ENCODE measurements at places on chromosomes 2 and 18.

DNA sequence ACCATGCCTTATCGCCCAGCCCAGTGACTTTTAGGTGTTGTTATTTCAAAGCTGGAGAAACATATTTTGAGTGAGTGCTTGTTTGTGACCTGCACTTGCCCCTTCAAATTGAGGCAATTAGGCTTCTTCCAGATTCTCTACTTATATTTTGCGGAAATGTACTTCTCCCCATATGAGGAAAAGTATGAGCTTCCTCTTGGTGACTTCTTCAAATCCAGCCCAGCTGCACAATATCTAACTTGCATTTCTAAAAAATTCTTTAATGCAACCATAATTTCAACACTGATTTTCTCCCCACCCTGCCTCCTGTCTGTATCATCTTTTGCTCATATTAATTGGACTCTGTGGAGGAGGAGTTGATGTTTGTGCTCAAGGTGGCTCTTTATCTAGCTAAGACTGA is 391.2 kb upstream of the POU3F3 start:
- no peak overlapping the region for H3K27ac ChIP-seq
- H3K36me3 ChIP-seq = no peaks in the 10 kb centered on the region
- H3K4me1 ChIP-seq = no peaks in the 10 kb centered on the region
- no peaks in the 10 kb centered on the region for H3K27me3 ChIP-seq
- no peak for DNase-seq

DNA sequence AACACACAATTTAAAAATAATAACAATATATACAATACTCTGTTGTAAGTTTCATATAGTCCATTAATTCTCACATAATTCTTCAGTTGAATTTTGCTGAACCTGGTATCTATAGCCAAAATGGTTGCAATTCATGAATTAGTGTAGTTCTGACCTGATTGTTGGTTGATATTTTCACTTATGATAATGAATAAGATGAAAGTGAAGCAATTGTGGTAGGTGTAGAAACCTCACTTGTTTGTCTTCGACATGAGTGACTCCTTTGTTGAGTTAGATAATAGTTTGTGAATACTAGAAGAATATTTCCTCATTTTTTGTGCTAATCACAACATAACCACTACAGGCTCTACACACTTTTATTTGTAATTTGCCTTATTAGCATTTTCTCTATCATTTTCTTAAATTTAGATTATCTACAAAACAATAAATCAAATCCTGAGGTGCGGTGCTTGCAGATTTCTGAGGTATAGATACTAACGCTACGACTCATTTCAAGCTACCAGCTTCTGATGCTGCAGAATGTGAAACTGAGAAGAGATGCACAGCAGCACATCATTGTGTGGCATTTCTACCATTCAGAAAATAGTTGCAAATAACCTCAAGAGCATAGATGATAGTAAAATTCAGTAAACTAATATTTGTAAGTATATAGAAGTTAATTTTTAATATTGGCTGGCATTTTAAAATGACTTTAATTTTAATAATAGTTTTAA is 117.9 kb downstream of the KCNH7 start:
- no peak for DNase-seq
- H3K27ac ChIP-seq = no peak overlapping the region
- no peak overlapping the region for H3K4me3 ChIP-seq
- H3K36me3 ChIP-seq = no peaks in the 10 kb centered on the region

DNA sequence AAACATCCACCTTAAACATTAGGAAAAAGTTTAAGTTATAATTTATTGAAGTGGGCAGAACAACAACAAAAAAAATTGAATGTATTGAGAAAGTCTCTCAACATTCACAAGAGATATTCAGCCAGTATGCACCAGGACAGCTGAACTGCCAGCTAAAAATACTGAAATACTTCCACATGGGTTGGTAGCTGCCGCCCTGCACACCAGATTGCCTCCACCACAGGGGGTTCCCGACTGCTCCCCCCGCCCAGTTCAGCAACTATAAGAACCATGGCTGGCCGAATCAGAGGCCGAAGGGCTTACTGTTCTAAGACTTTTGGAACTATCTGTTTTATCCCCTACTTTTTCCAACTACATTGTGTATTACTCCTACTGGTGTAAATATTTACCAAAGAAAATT is 150.0 kb upstream of the LRP1B start:
- no peak for DNase-seq
- no peaks in the 10 kb centered on the region for H3K4me1 ChIP-seq
- H3K27ac ChIP-seq = no peak overlapping the region
- no peaks in the 10 kb centered on the region for H3K27me3 ChIP-seq
- H3K36me3 ChIP-seq = no peaks in the 10 kb centered on the region
- no peak overlapping the region for H3K4me3 ChIP-seq

GRCh38 chr18:25350489-25351251 is 1.3 kb downstream of the ZNF521 start:
- H3K4me1 ChIP-seq = peaks cover 10% of the 10 kb centered on the region
- H3K4me3 ChIP-seq = peak overlapping the region; percentile 76
- no peaks in the 10 kb centered on the region for H3K27me3 ChIP-seq
- H3K36me3 ChIP-seq = no peaks in the 10 kb centered on the region
- peak; percentile 77 for DNase-seq

DNA sequence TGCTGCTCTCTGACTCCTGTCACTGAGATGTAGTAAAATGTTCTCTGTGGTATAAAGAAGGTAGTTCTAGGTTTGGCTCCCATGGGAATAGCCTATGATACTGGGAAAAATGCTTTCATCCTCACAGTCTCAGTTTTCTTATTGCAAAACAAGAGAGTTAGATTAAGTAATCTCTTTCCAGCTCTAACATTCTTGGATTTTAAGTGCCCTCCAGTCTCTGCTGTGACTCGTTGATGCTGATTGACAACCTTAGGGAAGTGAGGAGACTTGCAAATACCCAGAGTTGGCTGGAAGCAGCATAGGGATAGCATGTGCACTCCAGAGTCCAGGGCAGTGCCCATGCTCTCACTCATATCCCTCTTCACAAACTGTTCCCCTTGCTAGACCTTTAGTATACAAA is 534.9 kb downstream of the SLC4A3 start:
- H3K27me3 ChIP-seq = no peaks in the 10 kb centered on the region
- H3K27ac ChIP-seq = no peak overlapping the region
- H3K4me3 ChIP-seq = no peak overlapping the region
- DNase-seq = no peak
- H3K4me1 ChIP-seq = no peaks in the 10 kb centered on the region

DNA sequence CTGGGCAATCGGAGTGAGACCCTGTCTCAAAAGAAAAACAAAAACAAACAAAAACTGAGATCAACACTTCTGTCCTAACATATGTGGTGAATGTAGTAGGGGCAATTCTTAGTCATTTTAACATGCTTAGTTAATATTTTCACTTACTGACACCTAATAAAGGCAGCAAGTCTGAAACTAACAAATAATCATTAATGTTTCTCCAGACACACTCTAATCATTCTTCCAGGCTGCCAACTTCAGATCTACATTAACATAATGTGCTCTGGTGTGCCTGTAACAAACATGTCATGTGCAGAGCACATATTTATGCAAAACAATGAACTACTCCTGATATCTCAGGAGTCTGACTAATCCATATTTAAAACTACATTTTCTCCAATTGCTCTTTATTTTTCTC is 6.0 kb downstream of the KRCC1 start:
- peaks cover 19% of the 10 kb centered on the region for H3K4me1 ChIP-seq
- no peak overlapping the region for H3K4me3 ChIP-seq
- peaks cover 5% of the 10 kb centered on the region for H3K36me3 ChIP-seq
- no peak overlapping the region for H3K27ac ChIP-seq
- no peak for DNase-seq

- no peaks in the 10 kb centered on the region for H3K4me1 ChIP-seq
- no peaks in the 10 kb centered on the region for H3K27me3 ChIP-seq
- DNase-seq = peak; percentile 29
- no peaks in the 10 kb centered on the region for H3K36me3 ChIP-seq
- H3K27ac ChIP-seq = no peak overlapping the region
- H3K4me3 ChIP-seq = no peak overlapping the region
Measured at GRCh38 chr2:130864830-130865800, 28.4 kb downstream of the ARHGEF4 start.

DNA sequence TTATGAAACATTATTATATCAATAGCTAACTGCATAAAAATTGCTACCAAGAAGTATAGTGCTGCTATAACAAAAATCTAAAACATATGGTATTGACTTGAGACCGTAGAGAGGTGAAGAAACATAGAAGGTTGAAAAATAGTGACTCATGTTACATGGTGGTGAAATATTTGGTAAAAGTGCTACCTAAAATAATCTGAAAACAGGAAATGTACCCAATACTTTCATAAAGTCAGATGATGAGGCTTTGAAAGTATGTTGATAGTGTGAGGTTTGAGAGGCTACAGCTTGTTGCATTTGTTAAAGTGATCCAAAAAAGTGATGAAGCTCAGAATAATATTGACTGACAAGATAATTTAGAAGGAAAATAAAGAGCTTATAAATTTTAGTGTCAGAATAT is 718.7 kb upstream of the SLC8A1 start:
- H3K27ac ChIP-seq = no peak overlapping the region
- no peak overlapping the region for H3K4me3 ChIP-seq
- no peaks in the 10 kb centered on the region for H3K36me3 ChIP-seq
- no peaks in the 10 kb centered on the region for H3K27me3 ChIP-seq
- no peaks in the 10 kb centered on the region for H3K4me1 ChIP-seq

GRCh38 chr18:66895631-66896030 is 291.7 kb upstream of the CDH19 start:
- no peaks in the 10 kb centered on the region for H3K4me1 ChIP-seq
- no peaks in the 10 kb centered on the region for H3K27me3 ChIP-seq
- DNase-seq = no peak
- H3K27ac ChIP-seq = no peak overlapping the region
- H3K36me3 ChIP-seq = no peaks in the 10 kb centered on the region

DNA sequence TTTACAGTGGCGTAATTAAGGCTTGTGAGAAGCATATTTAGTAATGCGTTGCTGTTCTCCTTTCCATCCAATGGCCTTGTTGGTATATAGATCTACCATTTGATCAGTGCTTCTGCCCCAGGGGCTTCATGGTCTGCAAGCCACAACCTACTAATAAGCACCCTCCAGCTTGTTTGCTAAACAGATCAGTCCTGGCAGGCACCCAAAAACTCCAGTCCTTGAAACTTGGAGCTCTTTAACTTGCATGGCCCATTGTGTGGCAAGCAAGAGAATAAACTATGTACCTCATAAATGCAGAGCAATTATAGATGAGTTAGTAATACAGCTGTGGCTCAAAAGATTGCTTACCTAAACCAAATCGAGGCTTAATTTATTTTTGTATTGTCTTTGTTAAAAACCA is 158.5 kb downstream of the FTCDNL1 start:
- H3K4me1 ChIP-seq = no peaks in the 10 kb centered on the region
- H3K4me3 ChIP-seq = no peak overlapping the region
- no peaks in the 10 kb centered on the region for H3K27me3 ChIP-seq
- no peaks in the 10 kb centered on the region for H3K36me3 ChIP-seq
- no peak for DNase-seq

DNA sequence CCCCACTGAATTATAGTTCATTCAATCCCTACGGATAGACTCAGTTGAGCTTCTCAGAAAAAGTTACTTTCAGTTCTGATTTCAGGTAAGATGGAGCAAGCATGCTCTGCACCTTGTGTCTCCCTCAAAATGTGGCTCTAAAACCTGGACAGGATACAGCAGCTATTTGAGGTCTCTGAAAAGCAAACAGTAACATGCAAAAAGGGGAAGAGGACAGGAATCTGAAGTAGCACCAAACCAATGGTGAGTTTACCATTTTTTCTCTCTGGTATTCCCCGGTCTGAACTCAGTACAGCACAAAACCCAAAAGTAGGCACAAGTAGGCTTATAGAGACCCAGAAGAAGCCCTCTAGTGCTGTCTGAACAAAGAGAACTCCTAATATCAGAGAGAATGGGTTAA is 34.1 kb downstream of the LANCL1 start:
- no peak overlapping the region for H3K4me3 ChIP-seq
- peaks cover 26% of the 10 kb centered on the region for H3K36me3 ChIP-seq
- no peak for DNase-seq
- H3K27me3 ChIP-seq = no peaks in the 10 kb centered on the region

- no peaks in the 10 kb centered on the region for H3K4me1 ChIP-seq
- H3K27me3 ChIP-seq = no peaks in the 10 kb centered on the region
- H3K36me3 ChIP-seq = no peaks in the 10 kb centered on the region
- no peak for DNase-seq
- H3K4me3 ChIP-seq = no peak overlapping the region
- no peak overlapping the region for H3K27ac ChIP-seq
Measured at GRCh38 chr2:158253170-158253569, 151.5 kb downstream of the UPP2 start.

GRCh38 chr2:175806570-175806969 is 195.5 kb downstream of the LNPK start:
- peaks cover 5% of the 10 kb centered on the region for H3K4me1 ChIP-seq
- DNase-seq = no peak
- H3K27me3 ChIP-seq = no peaks in the 10 kb centered on the region
- H3K4me3 ChIP-seq = no peak overlapping the region

GRCh38 chr2:40178971-40179370 is 272.9 kb downstream of the SLC8A1 start:
- H3K4me1 ChIP-seq = no peaks in the 10 kb centered on the region
- no peaks in the 10 kb centered on the region for H3K36me3 ChIP-seq
- no peak overlapping the region for H3K4me3 ChIP-seq
- DNase-seq = no peak
- no peaks in the 10 kb centered on the region for H3K27me3 ChIP-seq
- no peak overlapping the region for H3K27ac ChIP-seq

GRCh38 chr2:23618265-23618664 is 233.3 kb downstream of the KLHL29 start:
- H3K4me3 ChIP-seq = no peak overlapping the region
- no peaks in the 10 kb centered on the region for H3K36me3 ChIP-seq
- DNase-seq = no peak
- peak overlapping the region; percentile 88 for H3K27ac ChIP-seq

GRCh38 chr2:182230561-182230960 is 196.3 kb downstream of the PDE1A start:
- no peak overlapping the region for H3K4me3 ChIP-seq
- H3K27me3 ChIP-seq = no peaks in the 10 kb centered on the region
- H3K36me3 ChIP-seq = no peaks in the 10 kb centered on the region
- no peak for DNase-seq
- no peaks in the 10 kb centered on the region for H3K4me1 ChIP-seq

DNA sequence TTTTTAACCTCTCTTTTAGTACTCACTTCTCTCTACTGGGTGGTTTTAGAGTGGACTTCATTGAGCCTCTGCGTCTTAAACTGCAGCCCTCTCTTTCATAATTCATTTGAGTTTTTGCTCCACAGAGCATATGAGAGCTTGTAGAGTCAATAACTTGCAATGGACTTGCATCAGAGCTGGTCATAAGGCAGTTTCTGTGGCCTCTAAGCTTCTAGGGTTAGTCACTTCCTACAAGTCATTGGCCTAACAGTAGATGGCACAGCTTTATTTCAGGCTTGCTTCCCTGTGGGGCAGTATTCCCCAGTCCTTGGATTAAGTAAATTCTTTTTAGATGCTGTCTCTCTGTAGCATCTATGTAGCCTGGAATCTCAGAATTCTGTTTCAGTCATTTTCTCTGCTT is 1435.7 kb downstream of the LRP1B start:
- H3K4me3 ChIP-seq = no peak overlapping the region
- no peaks in the 10 kb centered on the region for H3K4me1 ChIP-seq
- no peaks in the 10 kb centered on the region for H3K27me3 ChIP-seq
- H3K27ac ChIP-seq = no peak overlapping the region
- no peaks in the 10 kb centered on the region for H3K36me3 ChIP-seq
